ENCODE measurements at places on chromosomes 4 and X.
A peak's percentile ranks its signal among the peaks of the same experiment; 100 is the strongest.

DNA sequence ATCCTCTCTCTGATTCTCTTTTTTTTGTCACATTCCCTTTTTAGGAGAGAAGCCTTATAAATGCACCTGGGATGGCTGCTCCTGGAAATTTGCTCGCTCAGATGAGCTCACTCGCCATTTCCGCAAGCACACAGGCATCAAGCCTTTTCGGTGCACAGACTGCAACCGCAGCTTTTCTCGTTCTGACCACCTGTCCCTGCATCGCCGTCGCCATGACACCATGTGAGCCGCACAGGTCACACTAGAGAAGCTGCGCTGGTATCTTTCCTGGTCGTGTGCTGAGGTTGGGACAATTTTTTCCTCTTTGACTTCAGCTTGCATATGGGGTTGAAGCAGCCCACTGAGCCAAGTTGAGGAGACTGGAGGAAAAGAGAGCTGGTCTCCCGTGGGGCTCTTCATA lies 52.1 kb downstream of the KLF8 start:
- no peak for DNase-seq

- DNase-seq: no peak
Observed at GRCh38 chr4:45776146-45776545, 347.7 kb downstream of the GABRG1 start.

- no peak for DNase-seq
Observed at GRCh38 chrX:37722595-37722994, 37.0 kb downstream of the XK start.

GRCh38 chrX:108138814-108139702 lies 47.5 kb downstream of the ATG4A start:
- DNase-seq: peak; percentile 5

DNA sequence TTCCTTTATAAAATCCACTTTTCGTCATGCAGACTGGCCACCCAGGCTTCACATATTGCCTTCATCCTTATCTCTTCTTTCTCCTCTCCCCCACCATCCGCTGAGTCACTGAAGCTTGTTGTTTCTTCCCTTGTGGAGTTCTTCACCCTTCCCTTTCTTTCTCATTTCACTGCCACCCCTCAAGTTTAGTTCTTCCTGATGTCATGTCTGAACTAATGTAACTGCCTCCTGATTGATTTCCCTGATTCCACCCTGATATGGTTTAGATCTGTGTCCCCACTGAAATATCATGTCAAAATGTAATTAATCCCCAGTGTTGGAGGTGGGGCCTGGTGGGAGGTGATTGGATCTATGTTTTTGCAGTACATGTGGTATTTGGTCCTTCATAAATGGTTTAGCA lies 151.4 kb downstream of the CPEB2 start:
- DNase-seq: no peak

- DNase-seq: no peak
Observed at GRCh38 chr4:38516190-38516589, 147.8 kb upstream of the KLF3 start.

- DNase-seq: peak; percentile 28
Observed at GRCh38 chrX:114611018-114611619, 27.2 kb downstream of the HTR2C start.

GRCh38 chrX:66676990-66677389 lies 38.1 kb upstream of the EDA2R start:
- no peak for DNase-seq

DNA sequence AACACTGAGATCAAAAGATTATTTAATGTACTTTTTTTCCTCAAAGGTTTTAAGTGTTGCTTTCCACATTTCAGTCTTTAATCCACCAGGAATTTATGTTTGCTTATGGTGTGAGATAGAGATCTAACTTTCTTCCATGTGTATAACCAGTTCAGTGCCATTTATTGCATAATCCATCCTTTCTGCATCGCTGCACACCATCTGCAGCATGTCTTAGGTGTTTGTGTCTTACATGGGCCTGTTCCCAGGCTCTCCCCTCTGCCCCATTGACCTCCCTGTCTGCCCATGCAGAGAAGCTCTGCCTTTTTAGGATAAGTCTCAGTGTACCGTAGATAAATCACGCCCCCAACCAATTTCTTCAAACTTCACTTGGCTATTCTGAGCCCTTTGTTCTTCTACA lies 30.3 kb downstream of the NSDHL start:
- DNase-seq: no peak

DNA sequence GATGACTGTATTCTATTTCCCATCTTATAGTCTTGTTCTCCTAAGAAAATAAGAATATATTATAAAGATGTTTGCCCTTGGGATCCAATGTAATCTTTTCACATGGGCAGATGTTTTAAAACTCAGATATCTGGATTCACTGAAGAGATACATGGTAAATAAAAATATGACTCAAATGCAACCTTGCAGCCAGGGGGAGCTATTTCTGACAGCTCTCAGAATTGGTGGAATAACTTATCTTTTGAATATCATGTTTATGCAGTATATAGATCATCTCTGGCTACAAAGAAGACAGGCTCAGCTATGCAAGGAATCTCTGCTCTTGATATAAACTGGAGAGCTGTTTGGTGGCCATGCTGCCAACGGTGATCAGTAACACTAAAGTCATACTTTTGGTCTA lies 274.7 kb downstream of the GLUD2 start:
- DNase-seq: no peak

DNA sequence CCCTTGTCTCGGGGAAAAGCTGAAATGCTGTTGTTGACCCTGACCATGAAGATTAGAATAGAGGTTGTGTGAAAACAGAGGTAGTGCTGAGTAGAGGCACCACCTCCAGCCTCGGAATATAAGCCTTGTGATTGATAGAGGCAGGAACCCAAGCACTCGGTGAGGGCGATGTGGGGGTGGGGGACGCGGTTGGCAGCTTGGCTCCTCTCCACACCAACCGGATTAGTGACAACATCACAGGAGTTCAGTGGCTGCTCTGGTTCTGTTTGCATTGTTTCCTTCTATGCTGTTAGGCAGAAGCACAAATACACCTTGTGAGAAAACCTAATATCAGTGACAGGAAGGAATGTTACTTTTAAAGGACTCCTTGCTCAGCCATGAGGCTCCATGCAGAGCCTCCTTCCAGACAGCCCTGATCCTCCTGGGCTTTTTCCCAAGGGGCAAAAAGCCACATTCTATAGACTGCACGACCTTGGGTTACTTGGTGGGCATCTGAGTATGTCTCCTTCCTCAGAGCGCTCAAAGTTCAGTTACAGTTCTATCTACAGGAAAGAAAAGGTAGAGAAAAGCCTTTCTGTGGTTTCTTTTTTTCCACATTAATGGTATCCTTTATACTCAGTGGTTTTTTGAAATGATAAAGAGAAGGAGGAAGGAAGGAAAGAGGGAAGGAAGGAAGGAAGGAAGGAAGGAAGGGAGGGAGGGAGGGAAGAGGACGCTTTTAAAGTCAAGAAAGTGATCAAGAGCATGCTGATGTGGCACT lies 150.4 kb upstream of the NOCT start:
- no peak for DNase-seq

DNA sequence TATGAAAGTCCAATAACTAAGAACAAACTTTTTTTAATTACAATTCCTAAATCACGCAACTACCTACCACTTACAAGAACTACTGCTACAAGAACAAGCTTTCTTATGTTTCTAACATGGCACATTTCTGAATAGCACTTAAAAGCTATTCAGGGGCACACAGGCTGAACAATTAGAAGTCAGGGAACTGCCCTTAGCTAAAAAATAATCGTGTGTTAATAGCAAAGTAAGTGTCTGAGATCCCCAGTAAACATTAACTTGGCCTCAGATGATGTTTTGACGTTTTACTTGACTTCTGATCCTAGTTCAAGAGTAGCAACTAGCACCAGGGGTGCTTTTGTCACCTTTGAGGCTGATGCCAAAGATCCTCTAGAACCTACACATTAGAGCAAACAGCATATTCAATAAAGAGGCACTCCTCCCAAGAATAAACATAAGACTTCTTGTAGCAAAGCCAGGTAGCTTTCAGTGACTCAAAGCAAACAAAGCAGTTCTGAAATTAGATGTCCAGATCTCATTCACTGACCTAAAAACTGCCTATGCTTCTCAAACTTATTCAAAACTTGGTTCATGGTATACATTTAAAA lies 16.2 kb downstream of the SPOCK3 start:
- DNase-seq: no peak

DNA sequence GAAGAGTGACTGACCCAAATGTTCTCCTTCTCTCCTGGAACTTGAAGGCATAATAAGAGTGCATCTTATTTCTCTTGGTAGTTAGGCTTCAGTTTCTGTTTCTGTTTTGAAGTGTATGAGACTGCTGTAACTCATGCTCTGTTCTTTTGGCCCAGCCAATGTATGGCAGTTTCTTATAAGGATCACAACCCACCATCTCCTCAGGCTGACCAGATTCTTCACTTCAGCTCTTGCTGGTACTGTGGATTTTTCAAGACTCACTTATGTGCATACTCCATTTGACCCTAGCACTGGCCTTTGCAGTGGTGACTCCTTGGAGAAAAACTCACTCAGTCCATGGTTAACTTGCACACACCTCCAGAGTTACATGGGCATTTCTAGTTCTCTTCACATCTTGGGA lies 9.6 kb upstream of the YTHDC1 start:
- DNase-seq: no peak

- no peak for DNase-seq
Observed at GRCh38 chr4:67234296-67234695, 311.0 kb downstream of the CENPC start.

DNA sequence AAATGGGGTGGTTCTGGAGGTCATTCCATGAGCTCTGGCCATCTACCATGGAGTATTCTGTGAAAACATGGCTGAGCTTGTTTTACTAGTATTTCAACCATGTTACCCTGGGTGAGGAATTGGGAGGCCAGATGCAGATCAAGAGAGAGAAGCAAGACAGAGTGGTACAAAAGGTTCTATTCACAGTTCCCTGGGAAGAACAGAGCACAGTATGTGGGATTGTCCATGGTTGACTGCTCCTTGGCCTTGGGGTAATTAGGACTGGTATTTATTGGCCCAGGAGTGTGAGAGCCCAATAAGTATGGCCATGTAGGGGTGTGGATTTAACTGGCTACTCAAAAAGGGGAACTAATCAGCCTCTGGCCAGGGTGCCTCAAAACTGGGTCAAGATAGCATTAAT lies 239.7 kb upstream of the GATB start:
- DNase-seq: no peak

DNA sequence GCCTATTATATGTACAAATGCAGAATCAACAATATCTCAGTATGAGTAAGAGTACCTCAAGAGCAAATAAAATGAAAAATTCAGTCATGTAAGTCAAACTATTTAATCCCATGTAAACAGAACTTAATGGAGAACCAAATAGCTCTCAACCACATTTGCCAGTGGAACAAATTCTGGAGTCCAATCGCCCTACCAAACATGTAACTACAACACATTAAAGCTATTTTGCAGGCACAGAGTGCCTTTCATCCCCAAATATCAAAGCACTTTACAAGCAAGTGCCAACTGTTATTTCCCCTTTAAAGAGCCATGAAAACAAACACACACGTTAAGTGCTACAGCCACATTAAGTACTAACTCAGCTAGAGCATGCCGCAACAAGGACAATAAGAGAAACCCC lies 51.3 kb downstream of the PCDH19 start:
- no peak for DNase-seq

DNA sequence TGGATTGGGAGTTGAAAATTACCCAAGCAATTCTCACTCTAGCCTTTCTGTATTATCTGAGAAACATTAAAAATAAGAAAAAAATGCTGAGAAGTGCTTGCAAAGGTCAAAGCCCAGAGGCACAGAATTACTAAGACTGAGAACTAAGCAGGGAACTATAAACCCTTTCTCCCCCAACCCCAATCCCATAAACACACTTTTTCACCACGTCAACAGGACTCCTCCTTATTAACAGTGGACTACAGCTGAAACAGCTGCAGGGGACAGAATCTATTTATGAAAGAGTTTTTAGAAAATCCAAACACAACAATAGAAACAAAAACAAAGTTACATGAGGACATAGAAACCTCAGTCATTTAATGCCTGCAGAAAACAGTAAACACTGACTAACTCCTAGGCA lies 984.1 kb downstream of the TRAM1L1 start:
- DNase-seq: no peak

DNA sequence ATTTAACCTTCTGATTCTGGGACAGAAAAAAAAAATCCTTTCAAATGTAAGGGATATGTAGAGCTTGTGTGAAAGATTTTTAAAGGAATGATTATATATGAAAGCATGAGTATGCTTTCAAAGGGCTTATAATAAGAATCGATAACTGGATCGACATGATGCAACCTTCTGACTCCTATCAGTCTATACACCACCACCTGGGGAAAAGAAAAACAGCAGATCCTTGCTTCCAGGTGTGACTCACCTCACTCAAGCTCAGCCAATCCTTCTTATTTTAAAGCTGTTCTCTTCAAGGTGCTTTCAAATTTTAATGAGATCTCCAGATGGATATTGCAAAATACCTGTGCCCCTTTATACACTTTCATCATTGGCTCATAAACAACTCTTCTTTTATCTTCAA lies 102.1 kb upstream of the EDNRA start:
- DNase-seq: no peak

- no peak for DNase-seq
Observed at GRCh38 chr4:1601852-1602654, 82.1 kb downstream of the FAM53A start.

- no peak for DNase-seq
Observed at GRCh38 chr4:84220990-84221389, 278.1 kb downstream of the NKX6-1 start.

- DNase-seq: no peak
Observed at GRCh38 chr4:23789762-23790161, 100.1 kb downstream of the PPARGC1A start.

DNA sequence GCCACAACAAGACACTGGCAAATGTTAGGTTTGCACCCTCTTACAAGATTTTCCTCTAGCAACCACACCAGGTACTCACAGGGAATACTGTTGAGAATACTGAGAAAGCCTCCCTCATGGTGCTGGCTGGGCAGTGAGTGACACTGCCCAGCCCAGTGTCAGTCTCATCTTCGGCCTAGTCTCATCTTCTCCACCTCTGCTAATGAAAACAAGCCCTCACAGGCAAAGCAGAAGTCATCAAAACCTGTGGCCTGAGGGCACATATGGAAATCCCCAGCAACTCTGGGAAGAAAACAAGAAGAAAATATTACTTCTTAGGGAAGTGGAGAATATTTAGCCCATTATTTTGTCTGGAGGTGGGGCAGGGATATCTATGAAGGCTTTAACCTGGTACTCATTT lies 7.9 kb upstream of the ADAM29 start:
- no peak for DNase-seq

- no peak for DNase-seq
Observed at GRCh38 chr4:52640808-52641565, 18.1 kb downstream of the USP46 start.

- DNase-seq: no peak
Observed at GRCh38 chr4:145501051-145501660, 19.5 kb downstream of the SMAD1 start.

GRCh38 chr4:84878546-84878945 lies 87.9 kb downstream of the WDFY3 start:
- DNase-seq: no peak

DNA sequence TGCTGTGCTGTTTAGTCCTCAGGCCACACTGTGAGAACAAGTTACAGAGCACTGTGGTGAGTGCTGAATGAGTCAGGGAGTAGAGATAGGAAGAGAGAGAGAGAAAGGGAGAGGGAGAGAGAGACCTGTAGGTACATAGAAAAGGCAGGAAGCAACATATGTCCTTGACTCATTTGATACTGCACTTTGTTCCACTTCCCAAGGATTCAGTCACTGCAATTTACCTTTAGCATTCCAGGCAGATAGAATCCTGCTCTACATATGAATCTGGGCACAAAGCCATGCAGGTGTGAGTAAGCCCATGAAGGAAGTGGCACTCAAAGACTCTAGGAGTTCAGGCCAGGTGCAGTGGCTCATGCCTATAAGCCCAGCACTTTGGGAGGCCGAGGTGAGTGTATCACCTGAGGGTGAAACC lies 1.0 kb upstream of the DAPP1 start:
- no peak for DNase-seq

All from Kasumi-1 (cell line).